Ecto neural progenitor cell (in vitro differentiated cells): ENCODE measurements at places on chromosomes 3 and 15.

GRCh38 chr15:49619226-49619625 lies 1.4 kb downstream of the FAM227B start:
- no peak for DNase-seq

DNA sequence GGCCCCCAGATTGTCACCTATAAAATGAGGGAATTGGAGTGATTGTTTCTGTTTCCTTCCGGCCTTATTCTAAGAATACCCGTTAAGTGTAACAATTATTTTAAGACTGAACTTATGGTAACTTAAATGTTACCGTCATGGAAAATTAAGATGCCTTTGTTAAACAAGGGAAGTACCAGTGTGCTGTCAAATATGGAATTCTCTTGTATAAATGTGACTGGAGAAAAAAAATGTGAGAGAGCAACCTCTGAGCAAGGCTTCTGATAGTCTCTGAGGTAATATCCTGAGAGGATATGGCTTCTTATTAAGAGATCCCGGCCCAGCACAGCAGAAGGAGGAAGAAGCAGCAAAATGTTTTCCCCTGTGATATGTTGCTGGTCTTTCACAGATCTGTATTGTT lies 480.7 kb upstream of the ADAMTS9 start:
- no peak for DNase-seq

DNA sequence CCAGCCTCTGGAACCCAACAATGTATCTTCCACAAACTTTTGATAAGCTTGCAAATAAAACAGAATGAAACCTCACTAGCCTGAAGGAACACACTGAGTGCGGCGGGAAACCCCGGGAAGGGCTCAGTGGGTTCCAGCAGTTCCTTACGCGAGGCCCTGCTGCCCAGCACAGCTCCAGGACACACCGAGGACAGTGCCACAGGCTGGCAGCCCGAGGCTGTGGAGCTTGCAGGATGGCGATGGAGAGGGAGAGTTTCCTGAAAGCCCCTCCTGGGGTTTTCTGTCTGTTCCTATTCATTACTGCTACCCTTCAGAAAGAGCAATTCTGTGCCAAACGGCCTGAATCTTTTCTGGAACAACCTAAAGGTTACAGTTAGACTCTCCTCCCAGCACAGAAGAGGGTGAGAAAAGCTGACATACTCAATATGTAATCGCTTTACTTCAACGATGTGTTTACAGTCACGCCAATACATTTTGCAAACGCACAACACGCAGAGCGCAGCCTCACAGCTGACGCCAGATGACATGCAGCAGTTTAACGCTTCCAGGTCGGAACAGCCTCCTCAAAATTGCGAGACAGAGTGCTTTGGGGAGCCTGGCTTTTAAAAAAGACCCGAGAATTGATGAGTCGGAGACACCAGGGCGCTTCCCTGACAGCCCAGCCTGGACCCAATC lies 57.1 kb upstream of the RPL32 start:
- DNase-seq = no peak

DNA sequence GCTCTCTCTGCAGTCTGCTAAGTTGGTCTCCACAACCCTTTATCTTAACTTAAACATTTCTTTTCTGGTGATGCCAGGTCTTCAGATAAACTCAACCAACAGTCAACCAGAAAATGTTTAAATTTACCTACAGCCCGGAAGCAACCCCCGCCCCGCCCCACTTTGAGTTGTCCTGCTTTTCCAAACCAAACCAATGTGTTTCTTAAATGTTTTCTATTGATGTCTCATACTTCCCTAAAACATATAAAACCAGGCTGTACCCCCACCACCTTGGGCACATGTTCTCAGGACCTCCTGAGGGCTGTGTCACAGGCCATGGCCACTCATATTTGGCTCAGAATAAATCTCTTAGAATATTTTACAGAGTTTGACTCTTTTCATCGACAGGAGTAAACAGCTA lies 13.2 kb upstream of the GPR160 start:
- DNase-seq = no peak

DNA sequence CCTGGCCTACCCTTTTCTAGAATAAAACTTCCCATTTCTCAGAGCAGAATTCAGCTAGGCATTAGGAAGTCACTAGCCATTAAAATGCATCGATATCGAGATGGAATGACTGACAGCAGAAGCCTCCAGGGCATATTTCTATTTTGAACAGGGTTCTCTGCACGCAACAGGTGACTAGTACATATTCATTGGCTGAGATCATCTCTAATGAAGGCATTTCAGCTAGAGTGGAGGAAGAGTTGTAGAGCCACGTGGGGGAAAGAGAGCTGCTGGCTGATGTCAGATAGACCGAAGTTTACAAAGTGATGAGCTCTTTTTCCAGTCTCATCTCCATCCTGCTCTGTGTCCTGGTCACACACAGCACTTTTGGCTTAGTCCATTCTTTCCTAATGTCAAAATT lies 7.5 kb downstream of the TMEM40 start:
- no peak for DNase-seq

DNA sequence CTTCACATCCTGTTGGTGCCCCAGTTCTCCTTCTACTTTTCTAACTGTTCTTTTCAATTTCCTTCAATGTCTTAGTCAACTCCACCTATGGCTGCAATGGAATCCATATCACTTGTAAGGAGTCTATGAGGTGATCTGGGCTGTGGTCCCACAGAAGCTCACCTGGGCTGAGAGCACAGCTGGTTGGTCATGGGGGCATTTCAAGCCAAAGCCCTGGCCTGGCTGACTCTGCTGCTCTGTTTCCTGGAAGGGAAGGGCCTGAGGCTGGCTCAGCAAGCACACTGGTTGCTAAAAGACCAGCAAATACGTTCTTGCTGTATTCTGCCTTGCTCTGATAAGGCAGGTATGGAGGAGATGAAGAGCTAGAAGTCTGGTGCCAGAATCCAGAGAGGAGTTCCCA lies 29.0 kb downstream of the AMOTL2 start:
- no peak for DNase-seq

- no peak for DNase-seq
These were observed 1190.0 kb upstream of the ALCAM start for GRCh38 chr3:104176706-104177105.

DNA sequence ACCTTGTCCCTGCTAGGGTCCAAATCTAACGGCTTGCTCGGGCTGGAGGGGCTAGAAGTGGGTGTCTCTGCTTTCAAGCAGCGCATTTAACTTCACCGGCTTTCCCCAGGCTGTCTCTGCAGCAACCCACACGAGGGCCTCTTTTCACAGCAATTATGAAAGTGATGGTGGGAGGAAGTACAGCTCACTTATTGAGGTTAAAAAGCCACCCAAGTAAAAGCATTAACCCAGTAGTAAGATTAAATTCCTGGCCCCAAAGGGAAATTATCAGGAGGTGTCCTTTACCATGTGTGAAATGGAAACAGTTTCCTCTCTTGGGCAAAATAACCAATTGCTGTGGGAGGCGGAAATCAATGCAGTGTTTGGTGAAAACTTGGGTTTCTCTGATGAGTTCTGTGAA lies 41.1 kb downstream of the NGRN start:
- DNase-seq = no peak

DNA sequence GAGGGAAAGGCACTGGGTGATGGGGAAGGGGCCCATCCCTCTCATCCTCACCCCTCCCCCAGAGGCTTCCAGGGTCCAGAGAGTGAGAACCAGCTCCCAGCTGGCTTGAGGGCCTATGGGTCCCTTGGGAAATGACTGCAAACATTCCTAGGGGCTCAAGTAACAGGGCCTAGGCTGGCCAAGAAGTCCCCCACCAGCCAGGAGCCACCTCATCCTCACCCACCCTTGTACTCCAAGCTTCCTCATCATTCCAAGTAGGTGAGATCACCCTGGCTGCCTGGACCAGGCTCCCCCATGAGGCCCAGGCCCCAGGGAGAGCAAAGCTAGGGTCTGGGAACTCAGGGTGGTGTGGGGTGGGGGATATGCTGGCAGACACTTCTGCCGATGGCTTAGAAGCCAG lies 14.8 kb downstream of the LOXL1 start:
- no peak for DNase-seq

GRCh38 chr3:124227150-124227630 lies 235.3 kb upstream of the ROPN1 start:
- DNase-seq = no peak

DNA sequence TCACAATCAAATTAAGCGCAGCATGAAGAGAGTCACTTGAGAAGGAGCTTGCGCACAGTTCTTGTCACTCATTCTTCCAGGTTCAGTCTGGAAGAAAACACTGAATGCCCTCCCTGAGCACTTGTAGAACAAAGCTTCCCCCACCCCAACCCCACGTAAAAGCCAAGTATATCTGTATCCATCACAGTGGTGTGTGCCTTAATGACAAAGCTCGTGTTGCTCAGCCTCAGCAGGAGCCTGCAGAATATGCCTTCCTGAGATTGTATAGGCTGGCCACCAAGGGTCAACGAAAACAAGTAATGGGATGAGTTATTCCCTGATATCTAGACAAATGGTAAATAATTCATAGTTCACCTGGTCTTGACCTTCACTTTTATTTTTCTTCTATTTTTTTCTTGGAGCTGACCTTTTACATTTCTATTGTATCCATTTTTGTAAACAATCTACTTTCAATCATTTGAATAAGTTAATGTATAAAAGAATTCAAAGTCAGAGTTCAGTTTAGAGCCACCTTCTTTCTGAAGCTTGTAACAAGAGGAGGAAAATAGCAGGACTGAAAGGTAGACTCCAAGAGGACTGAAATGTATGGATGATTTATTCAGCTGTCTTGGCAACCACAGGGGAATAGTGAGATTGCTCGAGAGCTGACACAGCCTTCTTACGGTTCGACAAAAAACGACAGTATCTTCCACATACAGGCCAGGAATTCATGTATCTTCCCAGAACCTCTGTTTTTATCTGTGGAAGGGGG lies 405.5 kb upstream of the TPM1 start:
- DNase-seq = no peak

DNA sequence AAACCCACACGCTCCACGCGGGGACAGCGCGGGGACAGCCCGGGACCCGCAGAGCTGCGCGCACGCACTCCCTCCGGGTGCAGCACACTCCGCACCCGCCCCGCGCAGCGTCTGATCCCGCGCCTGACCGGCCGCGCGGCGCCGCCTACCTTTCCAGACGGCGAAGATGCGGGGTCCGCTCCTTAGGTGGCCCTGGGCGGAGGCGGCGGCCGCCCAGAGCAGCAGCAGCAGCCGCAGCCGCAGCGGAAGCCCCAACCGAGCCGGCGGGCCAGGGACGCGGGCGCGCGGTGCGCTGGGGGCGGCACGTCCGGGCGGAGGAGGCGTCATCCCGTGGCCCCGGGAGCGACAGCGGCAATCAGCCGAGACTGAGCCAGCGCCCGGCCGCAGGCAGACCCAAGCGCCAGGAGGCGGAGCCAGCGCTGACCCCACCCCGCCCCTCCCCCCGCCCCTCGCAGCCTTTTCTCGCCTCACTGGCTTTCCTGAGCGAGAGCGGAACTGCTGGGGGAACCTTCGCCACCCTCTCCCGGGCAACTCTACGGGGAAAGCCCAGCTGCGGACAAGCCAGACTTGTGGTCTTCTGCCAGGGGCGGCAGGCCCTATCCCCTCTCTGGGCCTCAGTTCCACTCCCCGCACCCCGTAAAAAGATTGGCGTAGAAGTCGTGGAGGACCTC lies at the start of gene SEMA7A:
SEMA7A (minus strand) TSS at position 367 of the 671 bp plus-strand sequence; CDS start at position 327, 40 bp downstream.
- peak; percentile 94 for DNase-seq

DNA sequence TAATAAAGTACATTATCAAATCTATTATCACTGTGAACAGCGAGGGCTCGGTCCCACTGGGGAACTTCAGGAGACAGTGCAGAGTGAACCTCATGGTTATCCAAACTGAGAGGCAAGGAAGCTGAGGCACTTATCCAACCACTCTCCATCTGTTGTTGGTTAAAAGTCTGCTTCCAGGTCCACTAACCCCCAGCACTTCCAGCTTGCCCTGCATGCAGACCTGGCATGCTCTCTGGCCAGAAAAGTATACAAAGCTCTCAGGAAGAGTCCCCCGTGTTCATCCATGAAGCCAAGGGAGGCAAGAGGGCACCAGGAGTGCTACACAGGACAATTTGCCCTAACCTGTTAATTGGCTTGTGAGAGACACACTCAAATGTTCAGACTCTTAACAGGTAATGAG lies 36.0 kb downstream of the FBN1 start:
- DNase-seq = no peak

DNA sequence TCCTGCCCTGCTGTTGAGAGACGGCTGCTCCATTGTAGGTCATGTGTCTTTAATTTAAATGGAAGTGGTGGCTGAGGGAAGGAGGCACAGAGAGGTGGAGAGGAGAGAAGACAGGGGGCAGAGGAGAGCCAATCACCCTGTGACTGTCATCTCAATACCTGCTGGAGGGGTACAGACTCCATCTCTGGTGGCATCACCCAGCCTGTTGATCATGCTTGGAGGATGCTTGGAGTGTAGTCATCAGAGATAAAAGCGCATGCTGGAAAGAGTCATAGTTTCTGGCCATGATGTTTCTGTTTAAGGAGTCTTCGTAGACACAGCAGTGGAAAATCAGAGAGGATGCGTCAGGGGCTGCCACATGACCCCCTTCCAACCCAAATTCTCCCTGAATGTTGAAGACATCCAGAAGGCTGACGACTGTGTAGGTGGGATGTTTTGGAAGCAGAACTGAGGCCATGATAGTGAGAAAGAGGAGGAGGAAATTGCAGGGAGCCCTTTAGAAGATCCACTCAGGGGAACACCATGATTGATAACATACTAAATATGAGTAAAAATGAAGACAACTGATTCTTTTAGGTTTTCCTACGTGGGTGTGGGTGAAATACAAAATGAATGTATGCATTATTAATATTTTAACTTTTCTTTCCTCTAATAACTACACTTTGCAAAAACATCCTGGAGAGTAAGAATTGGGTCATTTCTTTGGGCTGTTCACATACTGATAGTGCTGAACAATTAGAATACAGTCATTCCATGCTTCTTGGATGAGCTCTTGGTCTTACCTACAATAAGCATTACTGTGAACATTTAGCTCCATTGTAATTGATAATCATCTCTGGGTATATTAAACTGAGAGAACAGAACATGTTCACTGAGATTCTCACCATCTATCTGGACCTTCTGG lies 210.6 kb upstream of the ATP10A start:
- DNase-seq = no peak

GRCh38 chr3:123312331-123313265 lies 110.9 kb downstream of the SEC22A start:
- DNase-seq = no peak

DNA sequence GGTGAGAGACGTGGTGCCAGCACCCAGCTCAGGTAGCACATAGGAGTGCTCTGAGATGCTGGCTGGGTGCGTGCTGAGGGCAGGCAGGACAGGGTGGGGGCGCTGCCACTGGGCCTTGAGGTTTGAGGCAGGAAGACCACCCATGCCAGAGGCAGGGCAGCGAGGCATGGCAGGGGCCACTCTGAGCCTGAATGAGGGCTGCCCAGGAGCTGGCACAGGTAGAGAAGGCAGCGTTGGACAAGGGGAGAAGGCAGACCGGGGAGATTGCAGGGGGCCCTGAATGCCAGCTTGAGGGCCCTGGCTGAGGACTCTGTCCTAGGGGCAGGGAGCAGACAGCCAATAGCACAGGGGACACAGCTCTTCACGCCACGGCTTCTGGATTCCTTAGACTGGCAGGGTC lies 50.2 kb downstream of the ADAMTS7 start:
- DNase-seq = no peak

DNA sequence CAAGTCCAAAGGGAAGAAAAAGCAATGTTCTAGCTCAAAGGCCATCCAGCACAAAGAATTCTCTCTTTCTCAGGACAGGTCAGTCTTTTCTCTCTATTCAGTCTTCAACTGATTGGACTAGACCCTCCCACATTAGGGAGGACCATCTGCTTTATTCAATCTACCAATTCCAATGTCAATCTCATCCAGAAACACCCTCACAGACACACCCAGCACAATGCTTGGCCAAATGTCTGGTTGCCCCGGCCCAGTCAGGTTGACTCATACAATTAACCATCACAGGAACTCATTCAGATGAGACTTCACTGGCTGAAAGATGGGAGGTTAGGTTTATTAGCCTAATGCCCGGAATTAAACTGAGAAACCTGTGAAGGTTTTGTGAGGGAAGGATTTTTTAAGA lies 32.4 kb downstream of the ACAN start:
- no peak for DNase-seq
